ENCODE measurements at places on chromosomes 6 and 20.

- no peak for DNase-seq
Observed at GRCh38 chr6:11200356-11200755, 32.1 kb downstream of the NEDD9 start.

- no peak for DNase-seq
Observed at GRCh38 chr6:42269553-42269952, 51.9 kb upstream of the MRPS10 start.

DNA sequence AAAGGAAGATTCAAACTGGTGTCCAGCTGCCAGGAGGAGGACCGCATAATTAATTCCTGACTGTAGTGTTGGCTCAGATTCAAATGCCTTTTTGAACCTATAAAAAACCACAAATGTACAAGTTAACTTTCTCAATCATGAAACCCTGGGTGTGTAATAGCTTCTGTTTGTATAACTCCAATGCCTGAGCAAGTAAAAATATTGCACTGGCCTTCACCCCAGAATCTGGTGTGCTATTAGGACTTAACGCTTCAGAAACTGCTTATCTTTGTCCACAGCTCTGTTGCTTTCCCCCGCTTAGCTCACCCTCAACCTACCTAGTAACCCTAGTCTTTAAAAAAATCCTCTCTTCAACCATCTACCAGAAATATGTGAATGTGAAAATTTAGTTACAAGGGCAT lies 119.1 kb upstream of the MAP7 start:
- no peak for DNase-seq

- DNase-seq: no peak
Observed at GRCh38 chr20:51382986-51383821, 159.3 kb downstream of the NFATC2 start.

DNA sequence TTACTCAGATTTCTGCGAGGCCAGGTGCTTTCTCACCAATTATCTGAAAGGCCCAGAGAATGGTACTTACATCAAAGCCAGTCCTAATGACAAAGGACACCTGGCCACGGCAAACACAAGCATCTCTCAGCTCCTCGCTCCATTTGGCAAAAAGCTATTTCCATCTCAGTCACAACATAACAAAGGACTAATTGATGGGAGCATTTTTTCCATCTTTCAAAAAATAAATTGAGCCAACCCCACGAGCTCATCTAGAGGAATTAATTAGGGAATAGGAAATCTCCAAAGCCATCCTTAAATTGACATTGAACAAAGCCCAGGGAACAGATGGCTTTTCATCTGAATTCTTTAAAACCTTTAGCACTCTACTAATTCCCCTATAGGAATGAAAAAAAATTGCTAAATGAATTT lies 236.7 kb downstream of the HAO1 start:
- no peak for DNase-seq

GRCh38 chr20:41204304-41205265 lies 67.2 kb downstream of the PLCG1 start:
- no peak for DNase-seq

DNA sequence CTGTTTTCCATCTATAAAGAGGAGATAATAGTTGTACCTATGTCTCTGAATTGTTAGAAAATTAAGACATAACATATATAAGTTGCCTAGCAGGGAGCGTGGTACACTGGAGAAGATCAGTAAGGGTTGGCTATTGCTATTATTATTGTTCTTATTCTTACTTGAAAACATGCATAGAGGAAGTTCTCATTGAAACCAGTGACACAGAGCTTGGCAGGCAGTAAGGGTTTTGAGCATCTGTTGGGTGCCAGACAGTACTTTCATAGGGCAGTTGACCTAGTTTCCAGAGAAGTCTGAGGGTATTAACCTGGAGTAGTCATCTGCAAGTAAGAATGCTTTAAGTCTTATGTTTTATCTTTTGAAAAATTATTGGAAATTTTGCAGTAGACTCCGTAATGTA lies 13.3 kb upstream of the SGK1 start:
- no peak for DNase-seq

DNA sequence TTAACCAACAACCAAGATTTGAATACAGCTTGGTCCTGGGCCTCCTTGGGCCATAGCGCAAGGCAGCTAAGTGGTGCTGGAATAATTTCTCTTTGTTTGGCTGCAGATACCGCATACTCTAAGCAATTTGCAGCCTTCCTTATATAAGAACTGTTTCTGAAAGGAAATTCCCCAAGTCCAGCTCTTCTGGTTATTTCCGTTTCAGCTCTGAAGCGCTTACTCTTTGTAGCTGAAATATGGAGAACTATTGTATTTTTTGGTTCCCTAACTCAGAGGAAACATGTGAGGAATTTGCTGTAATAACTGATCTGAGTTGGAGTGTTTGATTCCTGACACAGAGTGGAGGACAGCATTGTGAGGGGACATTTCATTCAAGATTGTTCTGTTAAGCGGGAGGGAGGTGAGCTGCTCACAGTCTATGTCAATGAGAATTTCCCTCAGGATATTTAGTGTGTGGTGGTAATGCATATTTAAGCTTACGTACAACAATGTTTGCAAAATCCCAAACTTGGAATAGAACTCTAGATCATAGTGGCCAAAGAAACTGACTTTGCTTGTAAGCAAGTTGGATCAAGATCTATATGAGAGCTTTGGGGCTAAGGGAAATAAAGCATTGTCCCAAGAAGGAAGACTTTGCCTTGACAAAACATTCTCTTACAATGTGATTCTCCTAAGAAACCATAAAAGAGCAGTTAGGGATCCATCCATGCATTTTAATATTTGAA lies 576.6 kb upstream of the FLRT3 start:
- DNase-seq: no peak

DNA sequence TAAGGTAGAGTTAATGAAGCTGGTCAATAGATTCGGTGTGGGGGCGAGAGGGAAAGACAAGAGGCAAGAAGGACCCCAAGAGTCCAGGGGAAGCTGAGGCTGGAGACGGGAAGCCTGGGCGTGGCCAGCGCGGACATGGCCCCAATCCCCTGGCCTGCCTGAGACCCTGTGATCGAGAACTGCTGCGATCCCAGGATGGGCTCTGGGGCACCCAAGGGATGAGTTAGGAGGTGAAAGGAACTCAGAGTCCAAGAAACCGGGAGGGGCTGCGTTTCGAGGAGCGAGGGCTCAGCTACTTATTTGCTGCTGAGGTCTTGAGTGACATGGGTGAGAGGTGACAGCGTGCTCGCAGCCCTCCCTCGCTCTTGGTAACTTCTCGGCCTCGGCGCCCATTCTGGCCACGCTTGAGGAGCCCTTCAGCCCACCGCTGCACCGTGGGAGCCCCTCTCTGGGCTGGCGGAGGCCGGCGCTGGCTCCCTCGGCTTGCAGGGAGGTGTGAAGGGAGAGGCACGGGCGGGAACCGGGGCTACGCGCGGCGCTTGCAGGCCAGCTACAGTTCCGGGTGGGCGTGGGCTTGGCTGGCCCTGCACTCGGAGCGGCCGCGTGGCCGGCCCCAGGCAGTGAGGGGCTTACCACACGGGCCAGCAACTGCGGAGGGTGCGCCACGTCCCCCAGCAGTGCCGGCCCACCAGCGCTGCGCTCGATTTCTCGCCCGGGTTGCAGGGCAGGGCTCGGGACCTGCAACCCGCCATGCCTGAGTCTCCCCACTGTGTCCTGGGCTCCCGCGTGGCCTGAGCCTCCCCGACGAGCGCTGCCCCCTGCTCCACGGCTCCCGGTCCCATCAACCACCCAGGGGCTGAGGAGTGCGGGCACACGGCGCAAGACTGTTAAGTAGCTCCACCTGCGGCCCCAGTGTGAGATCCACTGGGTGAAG lies 58.2 kb downstream of the IRF4 start:
- no peak for DNase-seq

DNA sequence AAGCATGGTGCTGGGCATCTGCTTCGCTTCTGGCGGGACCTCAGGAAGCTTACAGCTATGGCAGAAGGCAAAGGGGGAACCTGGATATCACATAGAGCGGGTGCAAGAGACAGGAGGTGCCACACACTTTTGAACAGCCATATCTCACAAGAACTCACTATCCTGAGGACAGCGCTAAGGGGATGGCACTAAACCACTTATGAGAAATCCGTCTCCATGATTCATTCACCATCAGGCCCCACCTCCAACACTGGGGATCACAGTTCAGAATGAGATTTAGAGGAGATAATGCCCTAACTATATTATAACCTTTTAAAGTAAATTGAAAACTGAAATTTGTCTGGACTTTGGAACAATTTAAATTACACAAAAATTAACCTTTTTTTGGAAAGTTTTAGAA lies 37.8 kb upstream of the SUMO4 start:
- no peak for DNase-seq

DNA sequence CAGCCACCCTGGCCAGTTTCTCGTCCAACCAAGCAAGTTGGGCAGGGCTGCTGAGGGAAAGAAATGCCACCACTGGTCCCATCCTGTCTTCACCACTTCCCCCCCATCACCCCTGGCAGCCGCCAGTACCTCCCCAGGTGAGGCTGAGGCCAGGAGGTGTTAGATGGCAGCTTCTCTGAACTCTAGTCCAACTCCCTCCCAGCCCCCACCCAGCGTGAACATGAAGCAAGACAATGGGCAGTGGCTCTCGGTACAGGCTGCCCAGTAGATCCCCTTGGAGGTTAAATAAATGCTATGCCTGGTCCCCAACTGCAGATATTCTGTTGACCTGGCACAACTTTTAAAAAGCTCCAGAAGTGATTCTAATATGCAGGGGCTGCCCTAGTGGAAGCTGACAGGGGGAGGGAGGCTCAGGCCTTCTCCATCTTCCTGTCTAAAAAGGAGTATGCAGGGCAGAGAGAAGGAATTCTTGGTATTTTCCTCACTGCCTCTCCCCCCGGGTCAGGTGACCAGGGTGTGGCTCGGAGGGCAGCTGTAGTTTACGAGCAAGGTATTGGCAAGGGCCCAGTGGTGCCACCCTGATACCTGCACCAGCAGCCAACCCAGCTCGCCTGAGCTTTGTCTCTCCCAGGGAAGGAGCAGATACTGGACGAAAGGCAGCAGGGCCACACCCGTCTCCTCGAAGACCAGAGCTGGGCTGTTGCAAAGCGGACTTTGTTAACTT lies 25.7 kb downstream of the KCNK5 start:
- no peak for DNase-seq

DNA sequence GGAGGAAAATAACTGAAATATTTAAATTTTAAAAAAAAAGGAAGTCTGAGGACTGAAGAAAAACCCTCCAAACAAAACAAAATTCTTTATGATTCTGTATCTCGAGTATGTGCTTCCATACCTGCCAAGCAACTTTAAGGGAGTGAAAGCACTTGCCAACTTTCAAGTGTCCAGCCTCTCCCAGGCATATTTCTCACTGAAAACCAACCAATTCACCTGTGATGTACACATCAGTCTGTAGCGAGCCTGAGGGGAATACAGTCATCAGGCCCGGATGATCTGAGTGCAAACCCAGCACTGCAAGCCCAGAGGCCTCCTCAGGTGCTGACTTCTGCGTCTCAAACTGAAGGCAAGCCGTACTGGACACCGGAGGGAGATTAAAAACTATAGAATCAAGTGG lies 164.8 kb upstream of the NT5E start:
- DNase-seq: no peak

GRCh38 chr20:54874718-54875117 lies 399.3 kb downstream of the DOK5 start:
- no peak for DNase-seq

DNA sequence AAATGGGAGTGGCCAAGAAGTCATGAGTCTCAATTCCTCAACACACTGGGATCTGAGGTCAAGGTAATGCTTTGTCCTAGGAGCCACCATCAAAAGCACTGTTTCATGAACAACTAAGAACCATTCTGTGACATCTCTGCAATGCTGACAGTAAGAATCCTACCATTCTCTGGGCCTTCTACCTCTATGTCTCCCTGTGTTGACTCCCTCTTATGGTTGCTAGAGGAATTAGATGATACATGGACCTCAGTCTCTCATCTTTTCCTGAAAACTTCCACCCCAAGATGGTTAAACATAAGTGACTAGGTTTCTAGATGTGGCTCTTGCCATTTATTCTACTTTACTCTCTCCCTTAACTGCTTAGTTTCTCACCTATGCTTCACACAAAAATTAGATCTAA lies 9.1 kb downstream of the MTRF1L start:
- DNase-seq: no peak

DNA sequence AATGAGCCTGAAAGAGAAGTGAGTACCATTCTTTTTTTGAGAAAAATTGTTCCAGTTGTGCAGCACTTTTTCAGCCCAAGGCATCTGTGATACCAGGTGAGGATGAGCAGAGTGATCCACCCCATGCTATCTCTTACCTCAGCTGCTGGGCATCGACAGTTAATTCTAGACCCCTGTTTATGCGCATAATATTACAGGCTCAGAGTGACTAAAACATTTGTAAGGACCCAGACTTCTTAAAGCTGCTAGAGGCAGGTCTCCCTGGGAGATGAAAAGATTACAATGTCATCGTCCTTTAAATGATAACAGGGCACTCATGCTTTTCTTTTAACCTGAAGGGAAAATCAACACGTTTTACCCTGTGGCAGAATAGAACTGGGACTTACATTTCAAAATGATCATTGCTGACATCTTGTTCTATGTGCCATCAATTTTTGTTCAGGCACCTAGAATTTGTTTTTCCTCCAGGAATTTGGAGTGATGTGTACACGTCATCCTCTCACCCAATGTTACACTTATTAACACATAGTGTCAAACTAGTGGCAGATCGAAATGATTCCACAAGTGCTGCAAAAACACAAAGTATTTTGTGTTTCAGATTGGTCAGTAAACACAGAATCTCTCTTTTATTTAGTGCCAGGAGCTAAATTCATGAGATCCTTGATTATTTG lies 684.6 kb downstream of the UTRN start:
- DNase-seq: no peak

DNA sequence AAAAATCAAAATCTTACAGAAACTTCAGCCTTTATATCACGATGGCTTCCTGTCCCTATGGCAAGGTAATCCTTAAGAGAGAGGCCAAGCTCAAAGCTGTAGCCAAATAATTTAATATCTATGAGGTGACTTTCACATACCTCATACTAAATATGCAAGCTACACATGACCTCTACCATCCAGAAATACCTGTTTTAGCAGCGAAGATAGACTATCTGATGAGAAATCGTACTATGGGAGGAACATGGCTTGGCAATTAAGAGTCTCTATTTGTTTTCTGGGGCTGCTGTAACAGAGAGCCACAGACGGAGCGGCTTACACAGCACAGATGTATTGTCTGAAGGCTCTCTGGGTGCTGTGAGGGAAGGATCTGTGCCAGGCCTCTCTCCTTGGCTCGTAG lies 31.0 kb upstream of the SALL4 start:
- no peak for DNase-seq

- DNase-seq: no peak
Observed at GRCh38 chr20:16209951-16210361, 363.3 kb downstream of the KIF16B start.

- no peak for DNase-seq
Observed at GRCh38 chr20:48999890-49000870, 45.9 kb upstream of the CSE1L start.

DNA sequence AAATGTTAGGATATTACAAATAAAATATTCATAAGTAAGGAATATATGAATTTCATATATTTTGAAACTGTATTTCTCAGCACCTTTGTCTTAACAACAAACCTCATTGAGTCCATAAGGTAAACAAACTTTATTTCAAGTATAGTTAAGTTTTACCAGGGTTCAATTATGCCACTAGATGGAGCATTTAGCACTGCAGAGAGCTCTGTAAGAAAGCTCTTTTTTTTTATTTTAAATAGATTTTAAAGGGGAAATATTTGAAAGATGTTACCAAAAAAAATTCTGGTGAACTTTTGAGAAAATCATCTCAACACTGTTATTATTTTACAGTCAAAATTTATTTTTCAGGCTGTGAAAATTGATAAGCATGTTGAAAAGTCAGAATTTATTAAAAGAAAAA lies 955.2 kb upstream of the EYS start:
- no peak for DNase-seq

- no peak for DNase-seq
Observed at GRCh38 chr6:34638834-34639736, 57.5 kb downstream of the ILRUN start.

- DNase-seq: no peak
Observed at GRCh38 chr6:148520109-148520841, 177.6 kb downstream of the SASH1 start.

Data from stimulated activated CD4-positive, alpha-beta T cell treated with anti-CD3 and anti-CD28 coated beads, TNF-alpha, amount 100 ng/mL, for 4 hours (primary cell).